ENCODE measurements at places on chromosomes 4 and X.

GRCh38 chr4:177313263-177313662, 3.6 kb downstream of the NEIL3 start:
- no peak for DNase-seq

DNA sequence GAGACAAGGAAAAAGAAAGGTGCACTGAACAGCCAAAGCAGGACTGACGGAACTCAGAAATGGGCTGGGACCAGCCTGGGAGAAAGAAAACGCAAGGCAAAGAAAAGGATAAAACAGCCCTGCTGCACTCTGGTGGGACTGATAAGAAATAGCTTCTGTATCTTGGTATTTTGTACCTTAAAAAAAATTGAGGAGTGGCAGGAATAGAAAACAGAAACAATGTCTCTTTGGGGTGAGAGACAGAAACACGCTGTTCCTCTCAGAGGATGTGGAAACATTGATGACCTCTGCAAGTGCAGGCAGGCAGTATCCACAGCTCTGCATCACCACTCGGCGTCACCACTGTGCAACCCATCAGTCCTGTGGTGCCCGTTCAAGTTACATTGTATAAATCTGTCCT, 152.5 kb upstream of the SPRY1 start:
- DNase-seq, result no peak

DNA sequence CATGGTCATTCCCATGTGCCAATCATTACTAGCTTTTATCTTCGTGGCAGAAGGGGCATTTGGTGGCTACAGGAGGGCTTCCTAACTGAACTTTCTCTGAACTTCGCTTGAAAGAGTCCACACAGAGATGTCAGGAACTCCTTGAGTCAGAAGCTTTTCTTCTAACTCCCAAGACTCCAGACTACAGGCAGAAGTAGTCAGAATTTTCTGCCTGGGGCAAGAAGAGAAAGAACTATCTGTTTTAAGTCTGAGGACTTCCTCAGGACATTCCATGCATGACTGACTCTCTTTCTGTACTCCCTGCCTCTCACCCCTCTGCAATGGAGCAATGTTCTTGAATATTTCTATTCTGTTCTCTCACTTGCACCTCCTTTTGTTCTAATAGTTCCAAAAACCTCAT, 170.5 kb upstream of the TBC1D9 start:
- no peak for DNase-seq

- DNase-seq, result no peak
These were observed 24.9 kb upstream of the SEC24B start for GRCh38 chr4:109408711-109409110.

GRCh38 chr4:31548823-31549222, 828.7 kb downstream of the PCDH7 start:
- DNase-seq, result no peak

GRCh38 chr4:1041936-1042330, 30.5 kb downstream of the FGFRL1 start:
- DNase-seq, result no peak

GRCh38 chrX:821327-822107, 190.9 kb downstream of the SHOX start:
- no peak for DNase-seq

DNA sequence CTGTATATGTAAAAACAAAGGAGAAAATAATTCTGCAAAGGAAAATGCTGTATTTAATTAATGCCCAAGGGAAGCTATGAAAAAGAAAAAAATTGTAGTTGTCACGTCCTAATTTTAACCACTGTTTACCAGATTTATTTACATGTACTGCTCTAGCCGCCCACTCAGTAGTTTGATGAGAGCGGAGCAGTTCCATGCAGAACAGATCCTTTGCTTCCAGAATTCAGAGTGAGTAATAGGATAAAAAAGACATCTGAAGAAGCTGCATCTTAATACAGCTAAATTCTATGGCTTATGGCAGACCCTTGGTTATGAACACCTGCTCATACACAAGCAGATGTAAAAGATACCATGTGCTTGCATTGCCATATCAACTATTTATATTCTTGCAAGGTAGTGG, 287.0 kb downstream of the GASK1B start:
- DNase-seq, result no peak

DNA sequence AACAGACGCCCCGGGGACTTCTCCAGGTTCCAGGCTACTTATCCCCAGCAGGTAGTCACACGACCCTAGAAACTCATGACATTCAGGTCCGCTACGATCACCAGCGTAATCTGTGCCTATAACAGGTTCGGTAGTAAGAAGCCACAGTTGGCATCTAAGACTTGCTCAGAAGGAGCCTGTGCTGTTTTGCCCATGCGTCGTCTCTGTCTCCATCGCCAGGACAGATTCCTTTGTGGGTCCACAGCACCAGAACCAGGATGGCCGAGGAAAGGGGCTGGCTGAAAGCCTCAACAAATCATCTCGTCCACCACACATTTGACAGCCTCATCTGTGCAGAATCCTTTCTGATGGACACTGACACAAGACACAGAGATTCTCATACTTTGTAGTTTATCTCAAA, 319.5 kb upstream of the AGA start:
- no peak for DNase-seq

- no peak for DNase-seq
These were observed 129.6 kb upstream of the HCCS start for GRCh38 chrX:10981506-10981905.

DNA sequence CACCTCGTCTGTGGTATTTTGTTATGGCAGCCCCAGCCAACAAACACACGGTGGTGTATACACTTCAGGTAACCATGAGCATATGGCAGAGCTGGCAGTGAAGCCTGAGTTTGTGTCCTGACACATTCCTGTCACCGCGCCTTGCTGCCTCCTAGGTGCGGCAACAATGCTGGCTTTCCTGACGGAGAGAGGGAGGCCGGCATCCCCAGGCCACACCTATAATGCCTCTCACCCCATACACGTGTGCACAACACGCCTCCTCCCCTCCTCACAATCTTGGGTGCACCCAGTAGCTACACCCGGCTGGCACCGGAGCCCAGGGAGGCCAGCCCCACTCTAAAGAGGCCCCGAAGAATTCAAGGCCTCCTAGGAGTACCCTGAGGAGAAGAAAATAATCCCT, 158.5 kb downstream of the NSUN7 start:
- no peak for DNase-seq

GRCh38 chr4:139367421-139368090, 65.3 kb upstream of the NDUFC1 start:
- DNase-seq, result no peak

GRCh38 chrX:43582540-43582913, 73.6 kb upstream of the MAOA start:
- DNase-seq, result no peak

- no peak for DNase-seq
These were observed 12.2 kb upstream of the IDS start for GRCh38 chrX:149517308-149517707.

GRCh38 chr4:94506822-94507221, 55.1 kb downstream of the PDLIM5 start:
- no peak for DNase-seq

DNA sequence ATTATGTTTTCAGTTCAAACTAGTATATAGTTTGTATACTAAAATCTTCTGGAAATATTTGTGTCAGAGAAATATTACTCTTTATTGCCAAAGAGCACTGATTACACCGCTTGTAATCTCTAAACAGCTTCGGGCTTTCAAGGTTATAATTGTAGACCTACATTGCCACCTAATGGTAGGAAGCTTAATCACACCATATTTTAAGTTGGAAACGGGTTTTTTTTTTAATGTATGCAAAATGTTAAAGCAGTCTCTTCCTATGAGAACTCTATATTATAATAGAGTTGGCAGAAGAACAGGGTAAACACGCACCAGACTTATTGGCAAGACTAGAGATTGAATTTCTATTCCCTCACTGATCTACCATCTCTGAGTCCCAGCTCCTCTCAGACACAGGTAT, 19.5 kb upstream of the NFXL1 start:
- no peak for DNase-seq

DNA sequence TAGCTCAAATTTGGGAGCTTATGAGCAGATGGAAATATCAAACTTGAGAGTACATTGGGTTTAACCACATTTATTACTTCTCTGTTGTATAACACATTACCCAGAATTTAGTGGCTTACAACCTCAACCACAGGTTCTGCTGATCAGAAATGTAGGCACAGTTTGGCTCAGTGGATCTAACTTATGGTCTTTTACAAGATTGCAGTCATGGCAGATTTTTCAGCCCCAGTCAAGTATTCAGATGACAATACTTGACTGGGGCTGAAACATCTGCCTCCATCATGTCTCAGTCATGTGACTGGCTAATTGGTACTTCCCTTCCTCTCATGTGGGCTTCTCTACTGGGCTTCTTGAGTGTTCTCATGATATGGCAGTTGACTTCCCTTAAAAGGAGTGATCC, 44.0 kb upstream of the ADAD1 start:
- DNase-seq, result no peak

GRCh38 chr4:140243278-140243753, 89.3 kb upstream of the MAML3 start:
- DNase-seq, result no peak

DNA sequence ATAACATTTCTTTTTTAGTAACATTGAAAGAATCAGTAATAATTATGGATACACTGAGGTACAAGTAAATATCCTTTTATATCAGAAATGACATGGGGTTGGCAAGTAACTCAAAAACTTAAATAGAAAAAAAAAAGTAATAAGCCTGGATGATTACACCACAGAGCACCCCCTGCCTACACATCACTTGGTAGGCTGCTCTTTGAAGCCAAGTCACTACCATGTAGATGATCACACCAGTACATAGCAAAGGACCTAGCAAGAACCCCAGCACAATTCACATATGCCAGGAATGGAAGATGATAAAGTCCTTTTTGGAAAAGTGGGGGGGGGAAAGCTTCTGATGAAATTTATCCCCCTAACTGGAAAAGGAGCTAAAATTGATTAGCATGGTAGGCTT, 56.9 kb downstream of the METTL14 start:
- DNase-seq, result no peak

Measured in activated T-helper 9 cell treated with anti-CD3 and anti-CD28 coated beads, Interleukin-2, amount 50 U/mL, for 16 hours (primary cell).